ENCODE measurements at places on chromosomes 4 and X.
A peak's percentile ranks its signal among the peaks of the same experiment; 100 is the strongest.

- no peak for DNase-seq
Measured at GRCh38 chr4:98519268-98519977, 139.0 kb downstream of the TSPAN5 start.

GRCh38 chr4:89056953-89057398, at the start of gene FAM13A:
Gene FAM13A (minus strand): TSS chr4:89057185. CDS start chr4:89056964, 221 bp downstream.
- DNase-seq: no peak

- DNase-seq: no peak
Measured at GRCh38 chr4:107423677-107424405, 296.2 kb downstream of the PAPSS1 start.

DNA sequence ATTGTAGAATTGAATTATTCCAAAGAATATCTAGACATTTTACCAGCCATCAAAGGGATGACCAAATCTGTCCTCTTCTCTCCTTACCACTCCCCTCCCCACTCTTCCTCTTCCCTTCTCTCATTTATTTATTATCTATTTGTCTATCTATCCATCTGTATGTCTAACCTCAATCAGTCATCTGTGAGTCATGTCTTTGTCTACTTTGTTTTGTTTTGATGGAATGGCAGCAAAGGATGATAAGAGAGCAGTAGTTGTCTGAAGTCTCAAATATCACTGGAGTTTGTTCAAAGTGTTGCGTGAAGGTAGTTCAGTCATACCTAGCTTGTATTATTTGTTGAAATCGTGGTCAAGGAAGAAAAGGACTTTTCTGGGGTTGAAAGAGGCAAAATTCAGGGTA, 34.7 kb upstream of the PGRMC2 start:
- DNase-seq: no peak

DNA sequence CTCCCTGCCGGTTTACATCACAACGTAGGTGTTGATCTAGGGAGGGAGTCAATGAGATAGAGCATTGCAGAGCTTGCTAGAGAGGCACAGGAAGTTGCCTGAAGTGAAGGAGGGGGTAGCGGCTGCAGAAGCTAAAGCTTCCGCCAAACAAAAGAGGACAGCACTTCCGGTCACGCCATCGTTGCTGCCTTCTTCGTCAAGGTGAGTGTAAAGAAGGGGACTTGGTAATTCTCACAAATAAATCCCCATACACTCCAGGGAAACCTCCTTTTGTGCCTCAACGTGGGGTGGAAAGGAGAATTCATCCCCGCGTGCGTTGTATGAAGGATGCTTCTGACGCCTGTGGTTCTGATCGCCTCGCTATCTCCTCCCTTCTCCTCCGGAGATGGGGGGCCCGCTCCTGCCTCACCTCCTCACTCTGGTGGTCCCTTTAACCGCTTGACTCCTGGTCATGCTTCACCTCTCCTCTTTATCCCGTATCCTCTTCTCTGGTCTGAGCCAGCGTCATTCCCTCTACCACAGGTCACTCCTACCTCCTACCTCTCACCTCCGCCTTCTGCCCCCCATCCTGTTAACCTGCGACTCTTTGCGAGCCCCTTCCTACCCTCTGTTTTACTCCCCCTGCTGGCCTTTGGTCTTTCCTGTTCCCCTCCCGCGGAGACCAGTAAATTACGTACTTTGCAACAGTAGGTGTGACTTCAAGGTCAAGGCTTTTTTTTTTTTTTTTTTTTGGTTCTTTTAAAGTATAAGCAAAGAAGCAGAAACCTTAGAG, 59.9 kb downstream of the GSPT2 start:
- peak; percentile 3 for DNase-seq
